Kidney (tissue), 22 donors: ENCODE measurements at places on chromosomes 7 and 10. TPM values are rescaled to one million over a fixed set of nuclear protein-coding genes. Genes with fewer than 3 reads are reported as not detected.

The MYL10 gene
- total RNA-seq = not detected

GRCh38 chr10:60848126-60848525, 69.8 kb downstream of the CDK1 start:
- DNase-seq = no peak
- H3K4me3 ChIP-seq = no peak overlapping the region
- peak overlapping the region; percentile 8 for H3K27ac ChIP-seq
- H3K36me3 ChIP-seq = no peaks in the 10 kb centered on the region
- no peaks in the 10 kb centered on the region for H3K27me3 ChIP-seq

The HABP2 gene
- 25.6 TPM for total RNA-seq

GRCh38 chr10:81019029-81019890, 481.6 kb downstream of the SH2D4B start:
- no peaks in the 10 kb centered on the region for H3K27me3 ChIP-seq
- H3K27ac ChIP-seq = no peak overlapping the region
- H3K4me1 ChIP-seq = no peaks in the 10 kb centered on the region

DNA sequence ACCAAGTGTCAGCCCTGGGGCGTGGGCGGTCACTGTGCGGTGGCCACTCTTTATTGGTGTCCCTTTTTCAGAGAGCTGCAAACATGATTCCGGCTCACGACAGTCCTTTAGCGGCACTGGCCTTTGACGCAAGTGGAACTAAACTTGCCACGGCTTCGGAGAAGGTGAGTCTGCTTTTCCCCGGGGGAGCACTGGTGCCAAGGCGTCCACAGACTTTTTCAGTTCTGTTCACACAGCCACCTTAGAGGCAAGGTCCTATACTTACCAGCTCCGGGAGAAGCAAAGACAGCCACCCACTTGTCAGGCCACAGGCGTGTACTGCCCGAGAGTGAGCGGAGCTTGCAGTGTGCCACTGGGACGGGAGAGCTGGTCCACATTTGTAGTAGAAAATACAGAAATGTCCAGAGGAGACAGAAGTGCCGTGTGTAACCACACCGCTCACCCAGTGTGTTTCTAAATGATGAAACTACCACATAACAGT, 27.9 kb downstream of the WIPI2 start:
- no peak overlapping the region for H3K27ac ChIP-seq
- no peaks in the 10 kb centered on the region for H3K4me1 ChIP-seq
- no peaks in the 10 kb centered on the region for H3K27me3 ChIP-seq
- DNase-seq = peak; percentile 30
- H3K4me3 ChIP-seq = no peak overlapping the region

DNA sequence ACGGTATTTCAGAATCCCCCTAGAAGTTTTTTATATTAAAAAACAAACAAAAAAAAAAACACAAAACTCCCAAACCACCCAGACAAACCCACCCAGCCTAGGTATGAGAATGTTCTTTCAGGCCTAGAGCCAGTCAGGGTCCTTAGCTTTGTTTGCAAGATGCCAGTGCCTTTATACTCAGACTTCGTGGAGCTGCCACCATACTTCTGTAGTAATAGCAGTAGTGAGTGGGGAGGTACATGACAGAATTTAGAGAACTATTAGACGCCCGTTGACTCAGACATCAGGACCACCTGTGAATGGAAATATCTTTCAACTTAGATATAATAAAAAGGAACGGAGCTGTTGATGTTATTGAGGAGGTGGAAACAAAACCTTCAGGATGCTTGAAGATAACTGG, 138.2 kb upstream of the MKLN1 start:
- DNase-seq = no peak
- no peaks in the 10 kb centered on the region for H3K36me3 ChIP-seq
- H3K4me3 ChIP-seq = no peak overlapping the region
- no peaks in the 10 kb centered on the region for H3K4me1 ChIP-seq
- no peaks in the 10 kb centered on the region for H3K27me3 ChIP-seq

The FZD8 gene
- total RNA-seq = 18.8 TPM

The BTAF1 gene
- total RNA-seq = 35.1 TPM

The GLI3 gene
- 11.1 TPM for total RNA-seq

DNA sequence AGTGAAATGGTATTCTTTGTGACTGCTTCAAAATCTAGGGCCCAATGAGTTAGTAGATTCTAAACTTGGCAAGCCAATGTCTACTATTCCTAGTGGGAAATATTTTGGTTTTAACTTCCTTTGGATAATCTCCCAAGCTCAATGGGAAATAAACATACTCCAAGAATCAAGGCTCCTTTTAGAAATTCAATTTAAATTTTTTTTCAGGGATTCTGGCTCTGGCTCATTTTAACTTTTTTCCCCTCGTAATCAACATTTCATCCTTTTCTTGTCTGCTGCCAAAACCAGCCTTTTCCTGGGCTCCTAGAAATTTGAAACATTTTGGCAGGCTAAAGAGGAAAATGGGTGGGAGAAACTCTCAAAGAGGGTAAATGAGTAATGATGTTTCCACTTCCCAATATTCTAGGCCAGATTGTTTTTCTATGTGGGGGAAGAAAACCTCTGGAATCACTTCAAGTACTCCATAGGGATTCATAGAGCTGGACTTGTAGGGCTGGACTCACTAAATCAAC, 85.6 kb upstream of the AGR3 start:
- H3K27me3 ChIP-seq = no peaks in the 10 kb centered on the region
- DNase-seq = no peak

- H3K4me1 ChIP-seq = no peaks in the 10 kb centered on the region
- H3K36me3 ChIP-seq = no peaks in the 10 kb centered on the region
- DNase-seq = no peak
- H3K4me3 ChIP-seq = no peak overlapping the region
- no peak overlapping the region for H3K27ac ChIP-seq
These were observed 113.6 kb upstream of the SEM1 start for GRCh38 chr7:96823274-96823673.

DNA sequence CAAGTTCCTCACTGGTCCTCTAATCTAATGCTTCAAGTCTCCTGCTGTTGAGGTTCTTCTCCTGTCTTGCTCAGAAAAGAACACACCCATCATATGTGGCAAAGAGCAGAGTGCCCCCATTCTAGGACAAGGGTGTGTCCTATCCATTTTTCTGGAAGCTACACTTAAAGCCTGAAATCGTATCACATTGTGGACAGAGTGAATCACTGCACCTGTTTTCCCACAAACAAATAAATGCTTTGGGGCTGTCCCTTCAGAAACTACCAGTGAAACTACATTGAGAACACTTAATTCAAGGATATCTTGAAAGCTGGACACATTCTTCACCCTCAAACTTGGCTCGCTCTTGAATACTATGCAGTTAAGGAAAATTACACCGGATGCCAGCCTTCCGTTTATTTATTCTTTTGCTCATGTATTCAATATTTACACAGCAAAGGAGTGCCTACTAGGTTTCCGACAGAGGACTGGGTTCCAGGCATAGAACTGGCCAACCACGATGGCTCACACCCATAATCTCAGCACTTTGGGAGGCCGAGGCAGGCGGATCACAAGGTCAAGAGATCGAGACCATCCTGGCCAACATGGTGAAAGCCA, 473.0 kb downstream of the GALNT17 start:
- no peak overlapping the region for H3K27ac ChIP-seq
- H3K27me3 ChIP-seq = no peaks in the 10 kb centered on the region
- DNase-seq = no peak
- no peaks in the 10 kb centered on the region for H3K4me1 ChIP-seq
- no peaks in the 10 kb centered on the region for H3K36me3 ChIP-seq

DNA sequence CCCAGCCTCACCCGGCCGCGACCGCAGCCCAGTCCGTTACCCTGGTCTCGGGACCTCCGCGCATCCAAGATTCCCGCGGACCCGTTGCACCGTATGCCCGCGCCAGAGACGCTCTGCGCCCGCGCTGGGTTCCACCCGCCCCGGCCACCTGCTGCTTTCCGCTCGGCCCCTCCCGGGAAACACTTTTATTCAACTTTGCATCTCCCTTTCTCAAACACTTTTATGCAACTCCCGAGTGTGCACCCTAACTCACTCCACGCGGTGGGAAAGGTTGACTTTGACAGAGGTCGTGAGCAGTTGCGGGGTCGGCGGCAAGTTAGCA, at the start of gene ODAD2:
Gene ODAD2 (minus strand): TSS at position 126 of the 322 bp plus-strand sequence. CDS start 3,937 bp downstream, outside the sequence.
- no peaks in the 10 kb centered on the region for H3K4me1 ChIP-seq
- no peak within 1 kb of the TSS for H3K27ac ChIP-seq
- DNase-seq = no peak
- peak within 1 kb of the TSS; percentile 51 for H3K4me3 ChIP-seq

- no peaks in the 10 kb centered on the region for H3K36me3 ChIP-seq
- H3K27me3 ChIP-seq = no peaks in the 10 kb centered on the region
- H3K27ac ChIP-seq = no peak overlapping the region
- DNase-seq = no peak
- H3K4me1 ChIP-seq = no peaks in the 10 kb centered on the region
These were observed 248.9 kb downstream of the EXOC4 start for GRCh38 chr7:133501771-133502170.

The FAM24A gene
- not detected for total RNA-seq

The ELN gene
- 44.8 TPM for total RNA-seq

DNA sequence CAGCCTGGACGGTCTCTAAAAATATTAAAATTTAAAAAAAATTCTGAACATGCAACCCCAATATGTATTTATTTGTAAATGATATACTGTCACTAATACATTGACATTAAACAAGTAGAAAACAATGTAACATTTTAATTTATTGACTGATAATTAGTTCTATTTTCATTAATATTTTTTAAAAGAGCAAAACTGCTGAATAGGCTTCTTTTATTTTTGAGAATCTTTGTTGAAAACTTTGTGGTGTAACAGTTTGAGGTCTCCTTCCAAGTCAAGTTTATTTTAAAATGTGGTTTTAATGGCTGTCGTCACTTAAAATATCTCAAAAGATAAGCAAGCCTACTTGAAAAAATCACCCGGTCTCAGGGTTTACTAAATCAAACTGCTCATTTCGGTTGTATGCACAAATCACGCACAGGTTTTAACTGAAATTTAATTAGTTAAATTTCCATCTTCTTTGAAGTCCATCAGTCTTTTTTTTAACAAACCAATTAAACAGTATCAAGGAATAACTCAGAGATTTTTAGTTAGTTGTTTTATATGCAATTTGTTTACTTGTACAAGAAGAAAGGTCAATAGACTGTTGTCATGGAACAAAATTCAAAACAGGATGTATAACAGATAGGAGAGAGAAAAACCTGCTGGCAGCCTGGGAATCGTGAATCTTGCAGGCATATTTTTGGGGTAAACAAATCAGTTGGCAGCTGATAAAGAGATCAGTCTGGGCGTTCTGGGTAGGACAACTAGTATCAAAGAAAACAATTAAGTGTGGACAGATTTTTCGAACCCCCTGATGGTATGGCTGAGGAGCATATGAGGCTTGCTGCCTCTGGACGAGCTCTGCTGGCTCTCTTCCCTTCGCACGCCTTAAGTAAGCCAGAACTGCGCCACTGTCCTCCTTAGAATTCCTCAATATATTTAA, 9.7 kb upstream of the EDRF1 start:
- H3K27me3 ChIP-seq = no peaks in the 10 kb centered on the region
- H3K4me3 ChIP-seq = no peak overlapping the region
- no peak for DNase-seq
- H3K27ac ChIP-seq = peak overlapping the region; percentile 30
- H3K4me1 ChIP-seq = peaks cover 9% of the 10 kb centered on the region

The DBNL gene
- total RNA-seq = 103 TPM

DNA sequence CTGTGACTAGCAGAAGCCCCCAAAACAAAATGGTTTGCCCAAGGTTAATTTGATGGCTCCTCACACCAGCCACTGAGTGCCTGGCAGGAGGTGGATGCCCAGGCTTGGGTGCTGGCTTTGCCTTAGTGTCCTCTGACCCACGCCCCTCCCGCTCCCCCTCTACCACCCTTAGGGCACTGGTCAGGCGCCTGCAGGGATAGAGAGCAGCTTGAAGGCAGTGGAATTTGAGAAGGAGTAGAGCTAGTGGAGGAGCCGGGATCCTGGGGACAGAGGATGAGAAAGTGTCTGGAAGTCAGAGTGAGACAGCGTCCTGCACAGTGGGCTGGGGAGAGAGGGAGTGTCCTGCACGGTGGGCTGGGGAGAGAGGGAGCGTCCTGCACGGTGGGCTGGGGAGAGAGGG, 139.4 kb downstream of the DNAJB6 start:
- no peak overlapping the region for H3K4me3 ChIP-seq
- H3K27me3 ChIP-seq = no peaks in the 10 kb centered on the region
- H3K4me1 ChIP-seq = no peaks in the 10 kb centered on the region
- H3K36me3 ChIP-seq = no peaks in the 10 kb centered on the region
- no peak overlapping the region for H3K27ac ChIP-seq
- DNase-seq = no peak

DNA sequence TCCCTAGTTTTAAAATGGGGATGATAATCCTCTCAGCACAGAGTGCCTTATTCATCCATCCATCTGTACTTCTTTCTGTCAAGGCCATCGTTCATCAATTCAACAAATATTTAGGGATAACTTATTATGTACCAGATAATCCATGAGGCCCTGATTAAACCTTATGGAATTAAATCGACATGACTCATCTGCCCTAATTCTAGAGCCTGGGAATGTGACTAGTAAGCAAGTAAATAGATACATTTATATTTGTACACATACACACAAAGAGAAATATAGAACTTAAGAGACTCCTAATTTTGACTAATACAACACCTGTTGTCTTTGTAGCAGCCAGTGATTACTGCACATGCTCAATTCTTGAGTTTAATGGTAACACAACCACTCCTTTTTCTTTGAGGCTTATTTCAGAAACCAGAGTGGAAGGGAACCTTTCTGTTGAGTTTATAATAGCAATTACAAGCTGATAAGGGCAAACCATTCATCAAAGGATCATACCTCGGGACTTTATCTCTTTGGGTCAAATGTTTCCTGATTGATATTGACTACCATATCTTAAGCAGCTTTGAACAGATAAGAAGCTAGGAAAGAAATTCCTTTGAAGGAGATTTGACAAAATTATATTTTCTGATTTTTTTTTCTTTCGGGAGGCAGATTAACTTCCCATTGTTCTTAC, 122.7 kb downstream of the ARID5B start:
- no peaks in the 10 kb centered on the region for H3K36me3 ChIP-seq
- H3K27ac ChIP-seq = no peak overlapping the region
- peaks cover 5% of the 10 kb centered on the region for H3K4me1 ChIP-seq
- DNase-seq = no peak
- H3K27me3 ChIP-seq = no peaks in the 10 kb centered on the region

The DNAJB12 gene
- total RNA-seq = 37.7 TPM

- H3K27ac ChIP-seq = no peak overlapping the region
- H3K4me1 ChIP-seq = no peaks in the 10 kb centered on the region
- no peak overlapping the region for H3K4me3 ChIP-seq
- no peaks in the 10 kb centered on the region for H3K27me3 ChIP-seq
- DNase-seq = peak; percentile 80
- no peaks in the 10 kb centered on the region for H3K36me3 ChIP-seq
These were observed 613.9 kb upstream of the IGFBP3 start for GRCh38 chr7:46534664-46535588.

DNA sequence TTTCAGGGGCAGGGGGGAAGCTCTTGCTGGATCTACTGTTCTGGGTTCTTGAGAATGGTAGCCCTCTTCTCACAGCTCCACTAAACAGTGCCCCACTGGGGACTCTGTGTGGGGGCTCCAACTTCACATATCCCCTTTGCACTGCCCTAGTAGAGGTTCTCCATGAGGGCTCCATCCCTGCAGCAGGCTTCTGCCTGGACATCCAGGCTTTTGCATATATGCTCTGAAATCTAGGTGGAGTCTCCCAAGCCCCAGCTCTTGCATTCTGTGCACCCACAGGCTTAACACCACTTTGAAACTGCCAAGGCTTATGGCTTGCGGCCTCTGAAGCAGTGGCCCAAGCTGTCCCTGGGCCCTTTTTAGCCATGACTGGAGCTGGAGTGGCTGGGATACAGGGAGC, 150.7 kb downstream of the LRMDA start:
- H3K4me1 ChIP-seq = no peaks in the 10 kb centered on the region
- no peak overlapping the region for H3K4me3 ChIP-seq
- DNase-seq = no peak
- no peak overlapping the region for H3K27ac ChIP-seq

The SEMA3C gene
- 17.2 TPM for total RNA-seq
